ENCODE measurements at places on chromosomes 3 and 15. TPM values are rescaled to one million over a fixed set of nuclear protein-coding genes. Genes with fewer than 3 reads are reported as not detected.

GRCh38 chr3:57582474-57583168 is 14.5 kb downstream of the ARF4 start:
- no peak for DNase-seq

DNA sequence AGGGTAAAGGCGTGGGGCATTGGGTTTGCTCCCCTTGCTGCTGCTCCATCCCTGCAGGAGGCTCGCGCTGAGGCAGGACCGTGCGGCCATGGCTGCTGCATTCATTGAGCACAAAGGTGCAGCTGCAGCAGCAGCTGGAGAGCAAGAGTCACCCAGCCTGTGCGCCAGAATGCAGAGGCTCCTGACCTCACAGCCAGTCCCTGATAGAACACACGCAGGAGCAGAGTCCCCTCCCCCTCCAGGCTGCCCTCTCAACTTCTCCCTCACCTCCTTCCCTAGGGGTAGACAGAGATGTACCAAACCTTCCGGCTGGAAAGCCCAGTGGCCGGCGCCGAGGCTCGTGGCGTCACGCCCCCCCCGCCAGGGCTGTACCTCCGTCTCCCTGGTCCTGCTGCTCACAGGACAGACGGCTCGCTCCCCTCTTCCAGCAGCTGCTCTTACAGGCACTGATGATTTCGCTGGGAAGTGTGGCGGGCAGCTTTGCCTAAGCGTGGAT is 47.0 kb downstream of the PGPEP1L start:
- no peak for DNase-seq

The CNTN6 gene
- 0.12 TPM for total RNA-seq

DNA sequence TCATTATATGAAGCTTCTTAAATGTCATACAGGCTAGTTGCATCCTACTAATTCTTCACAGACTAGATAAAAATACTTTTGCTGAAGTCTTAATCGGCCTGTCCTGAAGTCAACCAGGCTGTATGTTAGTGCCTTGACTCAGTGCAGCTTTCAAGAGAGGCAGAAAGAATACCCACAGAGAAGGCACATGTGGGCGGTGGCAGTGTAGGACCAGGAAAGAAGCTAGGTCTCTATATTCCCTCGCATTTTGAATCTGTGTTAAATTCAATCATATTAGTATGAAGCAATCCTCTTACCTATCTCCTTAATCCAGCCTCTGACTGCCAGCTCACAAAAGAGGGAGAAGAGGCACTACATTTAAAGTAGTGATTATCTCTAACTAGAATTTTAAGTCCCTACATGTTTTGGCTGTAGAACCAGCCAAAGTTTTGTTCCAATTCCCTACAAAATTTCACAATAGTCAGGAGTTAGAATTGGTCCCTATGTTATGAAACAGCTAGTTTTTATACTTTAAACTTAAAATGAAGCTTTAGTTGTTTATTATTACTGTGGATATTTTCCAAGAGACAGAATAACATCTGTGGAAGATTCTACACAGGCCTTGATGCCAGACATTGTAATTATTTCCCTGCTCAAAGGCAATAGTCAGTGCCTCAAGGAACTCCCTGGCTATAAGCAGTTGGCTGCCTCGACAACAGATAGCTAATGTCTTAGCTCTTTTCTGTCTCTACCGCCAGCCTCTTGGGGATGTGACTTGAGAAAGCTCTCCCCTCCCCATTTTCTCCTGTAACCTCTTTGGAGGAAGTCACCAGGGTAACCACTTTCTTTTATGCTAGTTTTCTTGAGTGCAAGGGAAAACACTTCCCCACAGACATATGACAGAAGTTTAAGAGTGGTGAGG is 31.9 kb downstream of the CRTC3 start:
- no peak for DNase-seq

- no peak for DNase-seq
Measured at GRCh38 chr3:5293207-5293606, 105.7 kb downstream of the EDEM1 start.

DNA sequence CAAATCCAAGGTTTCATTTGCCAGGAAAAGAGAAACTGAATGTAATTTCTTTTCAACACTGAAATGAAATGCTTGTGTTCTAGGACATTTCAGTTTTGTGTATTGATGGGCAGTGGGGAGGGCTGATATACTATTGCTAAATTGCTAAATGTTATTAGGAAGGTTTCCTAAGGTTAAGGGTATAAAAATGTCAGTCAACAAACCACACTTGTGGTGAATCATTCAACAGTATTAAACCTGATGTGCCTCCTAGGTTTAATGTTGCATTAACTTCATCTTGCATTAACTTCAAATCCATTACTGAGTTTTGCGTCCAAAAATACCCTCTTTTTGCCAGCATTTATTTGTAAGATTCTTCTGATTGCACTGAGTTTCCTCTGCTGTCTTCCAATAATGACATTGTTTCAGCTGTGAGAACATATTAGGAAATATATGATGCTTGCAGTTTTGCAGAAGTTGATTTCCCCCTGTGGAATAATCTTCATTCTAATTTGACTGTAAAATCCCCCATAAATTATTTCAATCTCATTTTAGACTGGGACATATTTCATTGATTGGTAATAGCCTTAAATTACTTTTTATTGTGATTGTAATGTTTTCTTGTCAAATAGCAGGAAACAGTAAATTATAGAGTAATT is 758.3 kb downstream of the GBE1 start:
- no peak for DNase-seq

DNA sequence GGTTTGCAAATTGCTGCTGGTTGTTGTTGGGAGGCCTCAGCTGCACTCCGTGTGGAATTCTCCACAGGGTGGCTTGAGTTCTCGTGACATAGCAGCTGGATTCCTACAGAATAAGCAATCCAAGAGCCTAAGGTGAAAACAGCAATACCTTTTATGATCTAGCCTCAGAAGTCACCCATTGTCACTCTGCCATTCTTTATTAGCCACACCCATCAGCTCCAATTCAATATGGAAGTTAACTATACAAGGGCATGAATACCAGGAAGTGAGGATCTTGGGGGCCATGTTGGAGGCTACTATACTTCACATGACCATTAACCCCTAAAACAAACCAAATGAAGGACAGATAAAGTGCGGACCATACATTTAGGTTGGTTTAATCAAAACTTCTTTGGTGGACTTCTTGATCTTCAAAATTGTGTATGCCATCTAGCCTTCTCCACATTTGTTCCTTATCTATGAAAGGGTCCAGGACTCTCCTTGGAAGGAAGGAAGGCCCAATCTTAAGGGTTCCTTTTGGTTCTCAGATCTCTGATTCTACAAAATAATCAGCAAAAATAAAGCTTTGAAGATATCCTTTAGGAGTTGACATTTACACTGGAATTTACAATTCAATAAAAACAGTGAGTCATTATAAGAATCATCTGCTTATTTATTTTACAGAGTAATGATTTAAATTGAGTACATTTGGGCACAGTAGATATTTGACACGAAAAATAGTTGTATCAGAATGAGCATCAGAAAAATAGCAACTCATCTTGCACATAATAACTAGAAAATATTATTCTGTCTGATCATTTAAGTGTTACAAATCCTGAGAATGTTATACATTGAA is 21.5 kb downstream of the CIAO2A start:
- DNase-seq: no peak

DNA sequence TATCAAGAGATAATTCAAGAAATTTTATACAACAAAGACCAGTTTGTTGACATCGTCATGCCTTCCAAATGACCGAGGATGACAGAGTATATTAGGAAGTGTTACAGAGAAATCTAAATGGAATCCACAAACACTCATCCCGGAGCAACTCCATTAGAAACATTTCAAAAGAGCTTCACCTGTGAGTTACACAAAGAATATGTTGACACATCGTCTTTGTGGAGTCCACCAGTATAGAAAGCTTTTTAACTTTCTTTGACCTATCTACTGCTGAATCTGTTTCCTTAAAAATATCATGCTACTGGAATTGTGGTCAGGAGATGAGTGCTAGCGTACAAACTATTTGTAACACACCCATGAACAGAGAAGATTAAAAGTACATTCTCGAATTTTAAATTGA is 130.4 kb downstream of the SUCLG2 start:
- DNase-seq: no peak

The IQCF5 gene
- total RNA-seq: not detected

The ACAD11 gene
- total RNA-seq: 8.3 TPM

- DNase-seq: no peak
Measured at GRCh38 chr3:36874424-36874823, 70.4 kb downstream of the TRANK1 start.
